Activated CD4-positive, alpha-beta T cell treated with anti-CD3 and anti-CD28 coated beads, Interleukin-2, Interleukin-6, amounts not matched to agents 100 ng/mL and 50 ng/mL, durations not matched to agents 16 hours and 8 hours (primary cell): ENCODE measurements at places on chromosomes 7 and 10.

DNA sequence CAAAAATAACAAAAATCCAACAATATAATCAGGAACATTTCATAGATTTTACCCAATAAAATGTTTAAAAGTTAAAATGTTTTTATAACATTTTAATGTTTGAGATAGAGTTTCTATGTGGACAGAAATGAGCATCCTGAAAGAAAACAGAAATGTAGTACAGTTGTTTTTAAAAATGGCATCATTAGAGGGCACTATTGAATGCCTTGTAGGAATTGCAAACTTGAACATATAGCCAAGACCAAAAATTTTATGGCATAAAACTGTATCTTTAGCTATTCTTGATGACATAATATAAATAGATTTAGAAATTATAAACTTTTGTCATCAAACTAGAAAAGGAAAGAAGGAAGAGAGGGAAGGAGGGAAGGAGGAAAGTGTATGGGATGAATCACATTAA, 1372.7 kb downstream of the GATA3 start:
- no peak for DNase-seq

DNA sequence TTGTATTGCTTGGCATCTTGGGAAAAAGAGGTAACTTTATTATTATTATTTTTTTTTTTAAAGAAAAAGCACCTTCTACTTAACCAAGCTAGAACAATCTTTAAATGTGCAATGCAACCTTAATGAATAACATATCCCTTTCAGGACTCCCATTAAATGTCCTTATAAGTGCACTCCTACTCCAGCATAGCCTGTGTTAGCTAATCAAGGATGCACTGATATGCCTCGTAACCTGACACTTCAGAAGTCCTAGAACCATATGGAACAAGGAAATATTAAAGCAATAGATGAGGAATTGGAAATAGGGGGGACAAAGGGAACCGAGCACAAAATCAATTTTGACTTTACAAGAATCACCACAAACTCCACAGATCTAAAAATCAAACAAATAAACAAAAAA, 522.4 kb downstream of the PARD3 start:
- no peak for DNase-seq

- peak; percentile 32 for DNase-seq
Measured at GRCh38 chr10:24952143-24952706, at the start of gene PRTFDC1. Gene PRTFDC1, minus strand, starts transcription at chr10:24952606. Its CDS starts 31 bp downstream, at chr10:24952575.

- no peak for DNase-seq
Measured at GRCh38 chr10:109996225-109996624, 11.6 kb upstream of the ADD3 start.

DNA sequence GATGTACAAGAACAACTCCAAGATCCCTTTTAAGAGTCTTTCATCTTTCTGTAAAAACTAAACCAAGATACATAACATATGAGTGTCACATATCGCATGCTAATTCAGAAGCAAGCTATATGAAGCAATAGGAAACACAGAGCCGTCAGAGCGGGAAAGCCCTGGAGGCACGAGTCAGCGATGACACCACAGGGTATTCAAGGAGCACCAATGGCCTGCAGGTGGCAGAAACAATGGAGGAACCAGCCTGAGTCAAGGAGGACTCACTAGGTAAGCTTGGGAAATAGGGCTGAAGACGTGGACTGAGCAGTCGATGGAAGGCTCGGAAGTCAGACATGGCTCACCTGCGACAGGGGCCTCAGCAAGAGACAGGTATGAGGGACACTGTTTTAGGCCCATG, 214.4 kb downstream of the FAM107B start:
- peak; percentile 59 for DNase-seq

DNA sequence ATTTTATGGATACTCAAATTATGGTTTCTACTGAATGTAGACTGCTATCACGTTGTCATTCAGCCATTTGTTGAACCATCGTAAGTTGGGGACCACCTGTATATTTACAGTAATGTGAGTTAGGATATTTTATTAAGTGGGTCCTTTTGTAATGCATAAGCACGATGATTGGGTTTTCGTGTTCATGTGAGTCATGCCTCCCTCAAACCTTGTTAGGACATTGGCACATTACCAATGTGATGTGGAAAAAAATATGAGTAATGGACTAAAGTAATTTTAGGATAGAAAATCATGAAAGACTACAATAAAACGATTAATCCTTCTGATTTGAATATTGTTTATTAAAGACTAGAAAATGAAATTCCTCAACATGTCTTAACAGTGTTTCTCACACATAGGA, 8.7 kb downstream of the SMC3 start:
- DNase-seq, result no peak

DNA sequence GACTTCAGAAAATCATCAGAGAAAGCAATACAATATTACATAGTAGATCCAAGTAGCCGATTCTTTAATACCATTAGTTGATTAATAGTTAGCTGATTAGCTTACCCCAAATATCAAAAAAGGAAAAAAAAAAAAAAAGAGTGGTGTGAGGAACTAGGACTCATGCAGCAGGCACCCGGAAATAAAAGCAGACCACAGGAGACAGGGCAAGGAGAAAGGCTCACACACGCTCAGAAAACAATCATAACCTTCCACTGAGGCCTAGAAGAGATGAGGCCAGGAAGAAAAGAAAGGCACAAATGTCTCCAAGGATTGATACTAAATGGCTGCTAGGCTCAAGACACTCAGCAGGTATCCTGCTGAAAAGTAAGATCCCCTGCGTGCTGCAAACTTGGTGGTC, 25.9 kb downstream of the TRDMT1 start:
- no peak for DNase-seq
